ENCODE measurements at places on chromosomes 16 and 17. TPM values are rescaled to one million over a fixed set of nuclear protein-coding genes. Genes with fewer than 3 reads are reported as not detected.

CD300LF gene
- not detected for total RNA-seq

TPSD1 gene
- not detected for total RNA-seq

TNK1 gene
- total RNA-seq = 5.8 TPM

DNA sequence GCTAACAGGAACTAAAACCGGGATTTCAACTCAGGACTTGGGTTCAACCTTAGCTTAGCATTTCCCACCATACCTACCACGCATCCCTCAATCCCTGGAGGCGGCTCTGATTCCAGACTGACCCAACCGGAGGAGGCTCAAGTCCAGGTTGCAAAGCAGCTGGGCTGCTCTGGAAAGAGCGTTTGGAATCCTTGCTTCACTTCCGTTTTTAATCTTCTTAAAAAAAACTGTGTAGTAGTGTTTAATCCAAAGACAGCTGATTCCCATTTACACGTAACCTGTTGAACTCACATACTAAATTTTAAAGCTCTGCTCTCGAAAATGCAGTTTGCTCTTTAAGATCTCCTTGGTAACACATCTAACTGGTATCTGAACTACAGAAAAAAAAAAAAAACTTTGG, 50.0 kb downstream of the NXN start:
- no peak overlapping the region for H3K4me3 ChIP-seq
- no peaks in the 10 kb centered on the region for H3K36me3 ChIP-seq
- no peaks in the 10 kb centered on the region for H3K27me3 ChIP-seq
- H3K27ac ChIP-seq = no peak overlapping the region

- no peaks in the 10 kb centered on the region for H3K36me3 ChIP-seq
- peak overlapping the region; percentile 4 for H3K27ac ChIP-seq
- no peak overlapping the region for H3K4me3 ChIP-seq
- no peak for DNase-seq
Measured at GRCh38 chr17:66714046-66715023, 120.6 kb upstream of the CACNG5 start.
